T-helper 17 cell (primary cell): ENCODE measurements at places on chromosomes 2 and 18. TPM values are rescaled to one million over a fixed set of nuclear protein-coding genes. Genes with fewer than 3 reads are reported as not detected.

- H3K36me3 ChIP-seq, result peaks cover 6% of the 10 kb centered on the region
- no peak for DNase-seq
- H3K27me3 ChIP-seq, result peaks cover 81% of the 10 kb centered on the region
- peak overlapping the region; percentile 54 for H3K27ac ChIP-seq
- peak overlapping the region; percentile 94 for H3K4me3 ChIP-seq
Measured at GRCh38 chr2:172100080-172100934, 2.4 kb downstream of the DLX2 start.

DNA sequence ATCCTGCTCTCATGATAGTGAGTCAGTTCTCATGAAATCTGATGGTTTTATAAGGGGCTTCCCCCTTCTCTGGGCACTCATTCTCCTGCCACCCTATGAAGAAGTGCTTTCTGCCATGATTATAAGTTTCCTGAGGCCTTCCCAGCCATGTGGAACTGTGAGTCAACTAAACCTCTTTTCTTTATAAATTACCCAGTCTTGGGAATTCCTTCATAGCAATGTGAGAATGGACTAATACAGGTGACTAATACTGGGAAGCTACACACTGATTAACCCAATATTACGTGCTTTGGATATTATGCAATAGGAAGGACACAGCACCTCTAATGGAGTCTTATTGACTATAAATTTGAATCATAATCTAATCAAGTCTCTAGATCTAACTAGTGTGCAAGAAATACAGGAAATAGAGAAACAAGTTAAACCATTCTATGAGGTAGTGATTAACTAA, 107.2 kb upstream of the ETAA1 start:
- H3K27ac ChIP-seq, result no peak overlapping the region
- DNase-seq, result no peak
- H3K36me3 ChIP-seq, result no peaks in the 10 kb centered on the region
- peaks cover 19% of the 10 kb centered on the region for H3K27me3 ChIP-seq

SMAD4 gene
- total RNA-seq, result 66.7 TPM

DNA sequence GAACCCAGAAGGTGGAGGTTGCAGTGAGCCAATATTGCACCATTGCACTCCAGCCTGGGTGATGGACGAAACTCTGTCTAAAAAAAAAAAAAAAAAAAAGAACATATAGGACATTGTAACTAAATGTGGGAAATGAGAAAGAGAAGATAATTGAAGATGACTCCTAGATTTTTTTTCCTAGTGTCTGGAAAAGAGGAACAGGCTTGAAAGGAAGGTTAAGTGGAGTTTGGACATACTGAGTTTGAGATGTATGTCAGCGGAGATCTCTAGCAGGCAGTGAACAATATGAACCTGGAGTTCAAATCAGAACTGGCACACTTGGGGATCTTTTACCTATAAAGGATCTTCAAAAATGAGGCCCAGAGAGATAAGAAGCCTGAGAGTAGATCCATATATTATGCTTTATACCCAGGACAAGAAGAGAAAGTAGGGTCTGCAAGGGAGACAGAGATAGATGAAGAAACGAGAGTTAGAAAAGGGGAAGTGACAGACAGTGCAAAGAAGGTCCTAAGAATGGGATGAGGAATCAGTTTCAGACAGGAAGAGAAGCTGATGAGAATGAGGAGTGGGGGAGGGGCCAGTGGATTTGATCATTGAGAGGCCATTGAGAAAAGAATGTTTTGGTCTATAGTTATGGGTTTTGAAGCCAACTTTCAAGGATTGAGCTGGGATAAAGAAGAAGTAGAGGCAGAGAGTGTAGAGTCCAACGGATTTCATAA, 46.9 kb upstream of the CD28 start:
- peaks cover 3% of the 10 kb centered on the region for H3K27me3 ChIP-seq
- H3K36me3 ChIP-seq, result peaks cover 6% of the 10 kb centered on the region
- no peak overlapping the region for H3K4me3 ChIP-seq

RBM44 gene
- total RNA-seq, result 4.0 TPM
